ENCODE measurements at places on chromosomes 3 and 15. TPM values are rescaled to one million over a fixed set of nuclear protein-coding genes. Genes with fewer than 3 reads are reported as not detected.

Gene TRPM1
- total RNA-seq, result not detected

Gene OR5K2
- not detected for total RNA-seq

DNA sequence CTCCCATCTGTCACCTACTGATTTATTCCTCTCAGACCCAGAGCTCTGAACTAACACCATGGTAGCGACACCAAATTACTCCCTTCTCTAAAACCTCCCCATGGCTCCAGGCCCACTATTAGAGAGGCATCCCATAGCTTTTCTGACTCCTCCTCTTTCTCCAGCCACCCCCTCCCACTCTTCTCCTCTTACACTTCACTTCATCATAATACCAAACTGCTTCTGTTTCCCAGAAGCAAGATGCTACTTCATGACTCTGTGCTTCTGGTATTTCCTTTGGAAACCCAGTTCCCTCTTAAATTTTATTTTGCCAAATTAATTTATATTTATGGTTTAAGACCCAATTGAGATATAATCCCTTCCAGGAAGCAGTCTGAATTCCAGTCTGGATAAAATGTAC is 465.1 kb upstream of the PDZRN3 start:
- no peak for DNase-seq

GRCh38 chr15:48887144-48887543 is 9.2 kb downstream of the EID1 start:
- no peak for DNase-seq

Gene ALG3
- 48.8 TPM for total RNA-seq

GRCh38 chr3:132399054-132399929 is 18.0 kb upstream of the DNAJC13 start:
- DNase-seq, result peak; percentile 81

DNA sequence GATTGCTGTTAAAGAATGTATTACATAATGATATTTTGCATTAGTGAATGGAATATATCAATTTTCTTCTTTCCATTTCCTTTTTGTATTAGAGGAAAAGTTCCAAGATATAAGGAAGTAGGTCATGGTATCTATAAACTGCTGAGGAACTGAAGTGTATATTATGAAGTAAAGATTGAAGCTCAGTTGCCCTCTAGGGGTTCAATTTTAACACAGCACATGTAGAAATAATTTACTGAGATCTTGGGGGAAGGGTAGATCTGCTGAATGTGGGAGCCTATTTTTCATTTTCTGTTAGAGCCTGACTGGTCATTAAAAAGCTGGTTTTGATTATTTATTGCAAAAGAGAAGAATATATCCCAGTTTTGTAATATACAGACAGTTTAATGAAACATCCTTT is 45.2 kb downstream of the CMC1 start:
- DNase-seq, result peak; percentile 64

DNA sequence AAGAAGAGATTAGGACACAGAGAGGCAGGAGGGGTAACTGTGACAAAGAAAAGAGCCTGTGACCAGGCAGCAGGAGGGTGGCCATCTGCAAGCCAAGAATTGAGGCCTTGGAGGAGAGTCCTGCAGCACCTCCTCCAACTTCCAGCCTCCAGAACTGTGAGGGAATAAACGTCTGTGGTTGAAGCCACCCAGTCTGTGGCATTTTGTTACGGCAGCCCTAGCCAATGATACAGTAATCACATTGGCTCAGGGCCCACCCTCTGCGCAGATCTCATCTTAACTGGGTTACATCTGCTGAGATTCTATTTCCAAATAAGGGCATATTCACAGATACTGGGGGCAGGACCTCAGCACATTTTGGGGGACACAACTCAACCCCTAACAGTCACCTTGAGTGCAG is 11.3 kb downstream of the SELENOS start:
- no peak for DNase-seq

DNA sequence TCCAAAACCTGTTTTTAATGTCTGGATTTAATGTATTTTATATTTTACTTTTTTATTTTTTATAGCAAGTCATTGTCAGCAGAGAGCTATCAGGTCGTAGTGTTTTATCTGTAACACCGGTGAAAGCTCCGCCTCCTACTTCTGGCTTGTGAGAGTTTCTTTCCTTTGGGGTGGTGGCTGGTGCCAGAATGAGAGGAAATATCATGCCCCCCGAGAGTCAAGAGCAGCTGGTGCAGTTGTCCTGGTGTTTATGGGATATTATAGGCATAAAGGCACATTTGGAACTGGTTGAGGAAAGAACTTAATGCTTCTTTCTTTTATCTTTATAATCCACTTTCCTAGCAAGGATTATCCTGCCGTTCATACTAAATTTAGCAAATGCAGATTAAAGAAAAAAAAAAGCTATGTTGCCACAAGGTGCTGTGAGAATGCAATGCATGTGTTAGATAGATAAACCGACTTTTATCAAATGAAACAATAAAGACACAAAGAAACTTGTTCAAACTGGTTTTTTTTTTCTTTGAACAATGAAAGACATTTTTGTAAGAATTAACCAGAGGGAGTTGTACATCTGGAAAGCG is 260.1 kb upstream of the PLSCR5 start:
- DNase-seq, result peak; percentile 28

DNA sequence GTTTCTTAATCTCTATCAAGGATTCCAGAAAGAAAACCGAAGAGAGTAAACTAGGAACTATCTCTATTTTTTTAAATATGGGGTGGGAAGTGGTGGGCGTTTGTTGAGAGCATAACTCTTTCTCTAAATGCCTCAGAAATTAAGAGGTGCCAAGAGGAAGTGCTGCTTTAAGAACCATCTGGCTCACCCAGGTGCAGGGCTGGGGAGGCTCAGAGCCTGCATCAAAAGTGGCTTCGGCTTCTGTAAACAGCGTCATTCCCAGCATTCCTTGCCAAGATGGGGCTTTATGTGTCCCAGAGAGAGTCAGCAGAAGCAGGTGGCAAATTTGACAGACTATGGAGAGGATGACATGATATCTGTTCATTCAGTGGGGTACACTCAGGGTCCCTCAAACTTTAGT is 123.3 kb upstream of the BFSP2 start:
- DNase-seq, result no peak

Measured in cardiac muscle cell (in vitro differentiated cells and primary cell).